ENCODE measurements at places on chromosomes 7 and 10.

DNA sequence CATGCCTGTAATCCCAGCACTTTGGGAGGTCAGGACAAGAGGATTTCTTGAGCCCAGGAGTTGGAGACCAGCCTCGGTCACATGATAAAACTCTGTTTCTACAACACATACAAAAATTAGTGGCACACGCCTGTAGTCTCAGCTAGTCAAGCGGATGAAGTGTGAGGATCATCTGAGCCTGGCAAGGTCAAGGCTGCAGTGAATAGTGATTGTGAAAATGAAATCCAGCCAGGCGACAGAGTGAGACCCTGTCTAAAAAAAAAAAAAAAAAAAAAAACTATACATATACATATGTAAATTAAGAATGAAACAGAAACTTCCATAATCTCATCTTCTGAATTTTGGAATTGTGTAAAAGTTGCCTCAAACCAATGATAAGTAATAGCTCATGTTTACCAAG, 18.2 kb upstream of the FAM170B start:
- DNase-seq: no peak

- no peak for DNase-seq
These were observed 88.6 kb downstream of the LYZL1 start for GRCh38 chr10:29377333-29377961.

GRCh38 chr7:42227936-42228591, 8.9 kb downstream of the GLI3 start:
- no peak for DNase-seq

DNA sequence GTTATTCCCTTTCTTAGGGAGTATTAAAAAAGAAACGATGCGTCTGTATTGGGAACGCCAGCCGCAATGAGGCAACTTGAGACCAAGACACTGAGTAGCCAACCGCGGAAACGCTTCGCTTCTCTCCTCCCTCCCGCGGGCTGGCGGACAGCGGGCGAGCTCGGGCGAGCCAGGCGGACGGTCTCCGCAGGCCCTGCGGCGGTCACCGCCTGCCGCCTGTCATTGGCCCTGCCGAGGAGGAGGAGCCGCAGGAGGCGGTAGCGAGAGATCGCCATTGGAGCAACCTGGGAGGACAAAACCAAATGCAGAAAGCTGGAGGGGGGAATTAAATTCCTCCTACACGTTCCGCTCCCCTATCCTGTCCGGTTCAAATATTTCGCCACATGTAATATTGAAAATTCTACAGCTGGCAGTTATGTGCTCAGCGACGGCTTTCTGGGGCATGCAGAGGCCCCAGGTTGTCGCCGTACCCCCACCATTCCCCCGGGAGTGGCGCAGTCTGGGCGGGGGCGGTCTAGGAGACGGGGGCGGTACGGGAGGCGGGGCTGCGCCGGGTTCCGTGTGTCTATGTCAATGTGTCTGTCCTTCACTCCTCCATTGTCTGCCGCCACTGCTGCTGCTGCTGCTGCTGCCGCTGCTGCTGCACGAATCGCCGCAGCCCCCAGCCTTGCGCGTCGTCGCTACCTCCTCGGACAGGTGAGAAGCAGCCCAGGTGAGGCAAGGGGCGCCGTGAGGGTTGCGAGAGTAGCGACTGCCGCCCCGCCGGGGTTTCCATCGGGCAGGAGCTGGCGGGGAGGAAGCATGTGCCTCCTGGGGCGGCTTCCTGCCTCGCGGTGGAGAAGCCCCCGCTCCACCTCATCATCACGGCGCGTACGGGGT, at the start of the genes ANKMY2 and BZW2:
TSS of gene ANKMY2 (minus strand) at position 162 of the 879 bp plus-strand sequence. CDS start 181 bp downstream, outside the sequence.
TSS of gene BZW2 (plus strand) at position 589 of the 879 bp plus-strand sequence. CDS start 19,263 bp downstream, outside the sequence.
- peak; percentile 92 for DNase-seq

GRCh38 chr10:33353334-33353733, 18.9 kb upstream of the NRP1 start:
- DNase-seq: no peak

DNA sequence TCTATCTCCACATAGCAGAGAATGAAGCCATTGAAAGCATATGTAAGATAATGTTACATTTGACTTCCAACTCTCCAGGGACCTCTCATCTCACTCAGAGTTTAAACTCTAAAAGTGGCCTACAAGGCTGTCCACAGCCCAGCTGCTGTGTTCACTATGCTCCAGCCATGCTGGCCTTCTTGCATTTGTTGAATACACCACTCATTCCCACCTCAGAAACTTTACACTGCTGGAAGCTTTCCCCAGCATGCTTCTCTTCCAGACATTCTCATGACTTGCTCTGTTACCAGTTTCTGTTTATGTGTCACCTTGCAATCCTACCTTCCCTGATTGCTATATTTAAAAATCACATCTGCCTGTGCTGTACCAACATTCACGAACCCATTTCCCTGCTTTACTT, 167.2 kb downstream of the WNT2 start:
- no peak for DNase-seq

GRCh38 chr10:107914450-107915214, 750.1 kb upstream of the SORCS1 start:
- DNase-seq: no peak

- peak; percentile 14 for DNase-seq
These were observed 214.0 kb upstream of the PRSS1 start for GRCh38 chr7:142535123-142535779.

DNA sequence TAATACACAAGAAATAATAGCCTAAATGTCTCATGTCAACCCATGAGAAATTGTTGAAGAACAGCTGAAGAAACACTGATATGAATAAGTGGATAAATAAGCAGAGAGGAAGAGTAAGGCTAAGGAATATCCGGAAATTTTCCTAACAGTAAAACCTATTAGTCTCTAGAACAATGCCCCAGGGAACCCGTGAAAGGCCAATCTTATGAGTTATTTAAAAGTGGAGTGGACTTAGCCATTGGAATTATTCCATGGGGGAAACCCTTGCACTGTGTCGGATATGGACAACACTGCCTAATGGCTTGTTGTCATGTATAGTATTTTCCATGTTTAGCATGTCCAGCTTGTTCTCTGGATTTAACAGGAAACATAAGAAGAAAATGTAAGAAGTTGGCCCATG, 217.2 kb upstream of the PLXNA4 start:
- DNase-seq: no peak

GRCh38 chr7:100544967-100545359, 6.0 kb downstream of the AGFG2 start:
- no peak for DNase-seq

DNA sequence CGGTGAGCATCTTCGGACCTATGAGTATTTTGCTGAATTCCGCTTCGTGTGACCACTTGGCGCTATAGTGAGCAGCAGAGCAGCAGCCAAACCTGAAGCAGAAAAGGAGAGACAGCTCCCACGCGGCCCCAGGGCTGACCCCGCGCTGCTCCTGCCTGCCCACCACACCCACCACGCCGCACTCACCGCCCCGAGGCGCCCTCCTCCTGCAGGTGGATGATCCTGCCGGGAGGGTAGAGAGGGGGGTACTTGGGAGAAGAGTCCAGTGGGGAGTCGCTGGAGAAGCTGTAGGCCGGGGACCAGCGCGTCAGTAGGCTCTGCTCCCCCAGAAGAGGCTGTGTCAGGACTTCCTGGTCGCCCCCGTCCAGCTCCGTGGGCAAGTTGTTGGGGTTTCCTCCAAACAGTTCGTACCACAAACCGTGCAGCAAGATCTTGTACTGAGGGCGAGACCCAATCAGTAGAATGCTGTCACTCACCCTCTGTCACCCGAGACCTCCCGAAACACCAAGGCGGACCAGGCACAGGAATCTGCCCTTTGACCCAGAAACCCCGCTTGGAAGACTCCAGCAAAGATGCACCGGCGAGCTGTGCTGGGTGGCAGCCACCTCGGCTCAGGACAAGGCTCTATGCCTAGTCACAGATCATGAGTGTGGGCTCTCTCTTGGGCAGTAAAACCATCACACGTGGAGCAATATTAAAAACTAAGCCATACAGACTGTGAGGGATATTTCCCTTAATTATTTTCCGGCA, 37.6 kb downstream of the DAGLB start:
- no peak for DNase-seq

DNA sequence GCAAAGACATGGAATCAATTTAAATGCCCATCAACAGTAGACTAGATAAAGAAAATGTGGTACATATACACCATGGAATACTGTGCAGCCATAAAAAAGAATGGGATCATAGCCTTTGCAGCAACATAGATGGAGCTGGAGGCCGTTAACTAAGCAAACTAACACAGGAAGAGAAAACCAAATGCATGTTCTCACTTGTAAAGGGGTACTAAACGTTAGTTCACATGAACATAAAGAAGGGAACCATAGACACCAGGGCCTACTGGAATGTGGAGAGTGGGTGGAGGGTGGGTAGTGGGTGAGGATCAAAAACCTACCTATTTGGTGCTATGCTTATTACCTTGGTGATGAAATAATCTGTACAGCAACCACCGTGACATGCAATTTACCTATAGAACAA, 78.4 kb upstream of the GSDME start:
- DNase-seq: no peak

DNA sequence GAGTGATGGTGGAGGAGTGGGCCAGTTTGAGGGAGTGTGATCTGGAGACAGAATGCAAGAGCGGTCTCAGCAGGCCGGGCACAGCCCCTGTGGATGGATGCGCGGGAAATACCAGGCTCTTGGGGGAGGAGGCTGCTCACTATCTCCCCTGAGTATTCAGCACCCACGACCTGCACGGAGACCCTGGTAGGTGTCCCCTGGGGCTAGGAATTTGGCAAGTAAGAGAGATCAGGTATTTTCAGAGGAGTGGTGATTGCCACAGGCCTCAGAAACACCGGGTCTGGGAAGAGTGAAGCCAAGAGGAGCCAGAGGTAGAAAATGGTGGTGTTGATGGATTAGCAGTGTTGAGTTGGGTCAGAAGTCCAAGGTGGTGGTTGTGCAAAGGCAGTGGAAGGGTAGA, 426.3 kb downstream of the PAXIP1 start:
- DNase-seq: no peak

DNA sequence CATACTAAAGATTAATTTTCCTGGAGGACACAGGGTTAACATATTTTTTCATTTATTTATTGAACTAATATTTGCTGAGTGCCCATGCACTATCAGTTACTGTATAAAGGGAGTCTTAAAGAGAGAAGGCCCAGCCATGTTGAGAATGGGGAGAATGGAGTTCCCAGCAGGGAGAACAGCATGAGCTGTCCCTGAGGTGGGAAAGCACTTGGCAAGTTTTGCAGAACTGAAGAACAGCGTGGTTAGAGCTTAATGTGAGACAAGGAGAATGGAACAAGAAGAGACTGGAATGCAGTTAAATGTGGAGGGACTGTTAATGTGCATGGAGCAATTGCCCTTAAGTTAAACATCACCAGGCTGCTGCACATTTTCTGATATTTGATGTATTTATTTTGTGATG, 435.4 kb downstream of the SUGCT start:
- DNase-seq: no peak

DNA sequence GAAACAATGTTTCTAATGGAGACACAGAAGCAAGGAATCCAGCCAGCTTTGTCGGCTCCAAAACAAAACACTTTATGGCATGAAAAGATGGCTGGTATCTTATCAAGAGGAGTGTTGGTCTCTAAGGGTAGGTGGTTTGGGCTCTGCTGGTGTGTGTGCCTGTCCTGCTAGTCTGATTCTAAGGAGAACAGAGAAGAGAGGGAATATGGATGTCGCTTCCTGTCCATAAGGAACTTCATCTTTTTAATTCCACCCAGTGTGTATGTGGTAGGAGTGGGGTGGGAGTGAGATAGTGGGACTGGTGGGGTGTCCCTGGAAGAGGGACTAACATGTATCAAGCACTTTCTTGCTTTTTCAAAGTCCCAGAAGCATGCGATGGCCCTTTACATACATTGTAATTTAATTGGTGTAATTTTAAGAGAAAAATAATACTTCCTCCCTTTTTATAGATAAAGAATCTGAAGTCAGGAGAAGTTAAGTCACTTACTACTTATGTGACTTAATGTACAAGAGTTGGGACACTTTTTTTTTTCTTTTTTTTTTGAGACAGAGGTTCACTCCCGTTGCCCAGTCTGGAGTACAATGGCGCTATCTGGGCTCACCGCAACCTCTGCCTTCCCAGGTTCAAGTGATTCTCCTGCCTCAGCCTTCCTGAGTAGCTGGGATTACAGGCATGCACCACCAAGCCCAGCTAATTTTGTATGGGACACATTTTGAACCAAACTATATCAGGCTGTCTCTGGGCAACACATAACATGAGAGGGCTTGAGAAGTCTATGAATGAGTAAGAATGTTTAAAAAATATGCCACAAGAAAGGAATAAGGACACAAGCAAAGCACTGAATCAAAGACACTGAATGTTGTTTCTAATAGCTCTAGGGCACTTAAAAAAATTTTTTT, 18.8 kb downstream of the NT5C3A start:
- DNase-seq: no peak

DNA sequence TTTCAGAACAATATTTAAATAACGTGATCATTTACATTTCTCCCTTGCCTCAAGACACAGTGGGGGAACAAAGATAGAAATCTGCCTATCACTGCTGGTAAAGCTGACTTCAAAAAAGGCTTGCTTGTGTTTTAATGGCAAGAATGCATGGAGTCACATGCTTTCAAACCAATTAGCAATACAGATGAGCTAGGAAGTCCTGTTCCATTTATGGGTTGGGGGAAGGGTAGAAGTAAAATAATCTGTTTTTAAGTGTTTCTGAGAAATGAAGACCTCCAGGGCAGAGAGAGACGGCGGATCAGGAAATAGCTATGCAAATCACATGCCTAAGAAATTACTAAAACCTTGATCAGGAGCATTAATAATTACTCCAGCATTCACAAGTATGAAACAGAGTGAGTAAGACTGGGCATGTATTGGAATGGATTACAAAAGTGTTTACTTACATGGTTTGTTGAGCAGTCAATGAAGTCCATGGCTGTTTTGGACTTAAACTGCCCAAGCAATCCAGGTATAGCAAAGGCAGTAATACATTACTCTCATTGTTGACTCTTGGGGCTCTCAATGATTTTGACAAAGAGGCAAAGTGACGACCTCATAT, 142.0 kb downstream of the ARID5B start:
- DNase-seq: no peak

- no peak for DNase-seq
These were observed 1.1 kb upstream of the MTPAP start for GRCh38 chr10:30349967-30350735.

- no peak for DNase-seq
These were observed 12.2 kb downstream of the TMEM184A start for GRCh38 chr7:1543826-1544177.

DNA sequence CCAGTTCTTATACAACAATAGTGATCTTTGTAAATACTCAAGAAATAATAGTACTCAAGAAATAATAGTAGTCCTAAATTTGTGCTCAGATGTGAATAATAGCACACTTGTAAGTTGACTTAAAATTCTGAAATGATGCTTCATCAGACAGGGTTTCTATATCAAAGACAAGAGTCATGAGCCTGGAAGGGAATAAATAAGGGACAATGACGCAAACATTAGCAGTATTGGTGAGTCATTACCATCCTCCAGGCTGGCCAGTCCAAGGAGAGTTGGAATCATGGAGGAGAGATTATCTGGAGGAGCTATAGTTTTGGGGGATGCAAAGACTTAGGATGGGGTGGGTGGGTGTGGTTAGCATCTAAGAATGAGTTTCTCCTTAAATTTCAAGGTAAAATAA, 6.1 kb upstream of the SH3PXD2A start:
- DNase-seq: no peak

- DNase-seq: no peak
These were observed 266.2 kb upstream of the PHF14 start for GRCh38 chr7:10707519-10707918.

- no peak for DNase-seq
These were observed 69.4 kb upstream of the COL13A1 start for GRCh38 chr10:69732147-69732825.
